NAMALWA (cell line): ENCODE measurements at places on chromosomes 5 and 9.

DNA sequence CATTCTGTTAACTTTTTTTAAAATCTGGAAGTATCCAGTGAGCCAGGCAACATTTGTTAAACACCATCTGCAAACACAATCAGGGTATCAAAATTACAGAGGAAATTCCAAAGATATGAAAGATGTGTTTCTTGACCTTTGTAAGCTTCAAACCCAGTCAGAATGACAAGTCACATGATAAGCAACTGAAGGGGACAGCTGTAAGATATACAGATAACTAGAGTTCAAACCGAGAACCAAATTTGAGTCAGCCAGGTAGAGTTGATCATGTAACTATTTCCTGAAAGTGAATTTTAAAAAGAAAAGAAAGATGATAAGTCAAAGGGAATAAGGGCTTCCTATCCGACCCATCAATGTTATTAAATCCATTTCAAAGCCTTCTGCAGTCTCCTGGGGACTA, 196.2 kb downstream of the DEPDC1B start:
- no peak for DNase-seq

DNA sequence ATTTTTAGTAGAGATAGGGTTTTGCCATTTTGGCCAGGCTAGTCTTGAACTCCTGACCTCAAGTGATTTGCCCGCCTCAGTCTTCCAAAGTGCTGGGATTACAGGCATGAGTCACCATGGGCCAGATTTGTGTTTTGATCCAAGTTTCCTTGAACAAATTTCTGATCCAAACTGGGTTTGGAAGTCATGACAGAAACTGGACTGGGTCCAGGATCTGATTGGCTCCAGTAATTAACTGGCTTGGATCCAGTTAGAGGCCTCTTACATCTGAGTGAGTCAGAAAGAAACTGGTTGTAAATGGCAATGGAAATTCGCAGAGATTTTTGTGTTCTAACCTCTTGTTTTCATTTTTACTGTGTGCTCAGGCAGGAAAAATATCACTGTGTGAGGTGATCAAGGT, 141.6 kb downstream of the SLC25A46 start:
- DNase-seq, result no peak

GRCh38 chr5:173108914-173109313, 35.4 kb upstream of the BNIP1 start:
- no peak for DNase-seq

- no peak for DNase-seq
Observed at GRCh38 chr9:84153885-84154284, 173.3 kb downstream of the RMI1 start.

DNA sequence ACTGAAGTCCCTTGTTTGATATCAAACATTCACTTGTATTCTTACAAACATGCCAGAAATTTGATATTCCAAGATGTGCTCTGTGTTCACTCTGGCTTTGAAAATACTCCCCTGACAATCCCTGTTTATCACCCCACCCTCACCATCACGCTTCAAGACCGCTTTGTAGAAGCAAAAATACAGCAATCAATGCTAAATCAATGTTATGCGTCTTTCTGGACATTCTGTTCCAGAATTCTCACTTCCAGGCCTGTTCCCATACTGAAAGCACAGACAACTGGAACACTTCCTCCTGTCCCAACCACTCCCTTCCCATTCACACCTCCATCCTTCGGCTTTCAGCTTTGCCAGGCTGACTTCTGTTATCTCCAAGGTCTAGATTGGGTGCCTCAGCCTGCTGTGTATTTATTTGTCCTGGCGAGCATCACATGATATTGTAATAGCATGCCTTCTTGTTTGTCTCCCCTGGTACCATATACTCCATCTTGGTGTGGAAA, 72.8 kb downstream of the SNCAIP start:
- no peak for DNase-seq

- DNase-seq, result no peak
Observed at GRCh38 chr9:125982798-125983406, 235.7 kb downstream of the PBX3 start.

DNA sequence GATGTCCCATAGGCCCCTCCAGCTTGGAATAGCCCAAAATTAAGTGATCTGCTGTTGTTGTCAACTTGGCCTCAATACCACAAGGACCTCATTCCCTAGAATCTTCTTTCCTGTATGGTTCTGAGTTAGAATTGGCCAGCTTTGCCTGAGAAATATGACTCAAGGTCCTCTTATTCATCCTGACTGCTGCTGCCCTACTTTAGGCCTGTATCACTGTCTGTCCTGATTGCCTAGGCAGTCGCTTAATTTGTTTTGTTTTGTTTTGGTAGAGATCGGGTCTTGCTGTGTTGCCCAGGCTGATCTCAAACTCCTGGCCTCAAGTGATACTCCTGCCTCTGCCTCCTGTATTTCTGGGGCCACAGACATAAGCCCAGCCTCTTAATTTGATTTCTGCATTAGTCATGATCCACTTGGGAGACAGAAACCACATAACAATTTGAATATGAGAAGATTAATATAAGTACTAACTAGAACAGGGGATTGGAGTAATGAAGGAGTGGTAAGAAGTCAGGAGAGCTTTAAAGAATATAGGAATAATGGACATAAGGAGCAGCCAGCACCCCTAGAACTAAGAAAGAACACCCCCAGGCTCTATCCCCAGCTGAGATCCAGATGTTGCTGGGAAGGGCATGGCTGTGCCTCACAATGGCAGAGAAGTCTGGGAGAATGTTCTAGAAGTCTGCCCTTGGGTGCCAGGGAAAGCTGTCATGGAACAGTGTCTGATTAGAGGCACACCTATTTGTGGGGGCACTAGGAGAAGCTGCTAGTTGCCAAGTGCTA, 4.6 kb downstream of the TEX53 start:
- no peak for DNase-seq

GRCh38 chr9:79357616-79358015, 214.1 kb upstream of the TLE4 start:
- DNase-seq, result no peak

DNA sequence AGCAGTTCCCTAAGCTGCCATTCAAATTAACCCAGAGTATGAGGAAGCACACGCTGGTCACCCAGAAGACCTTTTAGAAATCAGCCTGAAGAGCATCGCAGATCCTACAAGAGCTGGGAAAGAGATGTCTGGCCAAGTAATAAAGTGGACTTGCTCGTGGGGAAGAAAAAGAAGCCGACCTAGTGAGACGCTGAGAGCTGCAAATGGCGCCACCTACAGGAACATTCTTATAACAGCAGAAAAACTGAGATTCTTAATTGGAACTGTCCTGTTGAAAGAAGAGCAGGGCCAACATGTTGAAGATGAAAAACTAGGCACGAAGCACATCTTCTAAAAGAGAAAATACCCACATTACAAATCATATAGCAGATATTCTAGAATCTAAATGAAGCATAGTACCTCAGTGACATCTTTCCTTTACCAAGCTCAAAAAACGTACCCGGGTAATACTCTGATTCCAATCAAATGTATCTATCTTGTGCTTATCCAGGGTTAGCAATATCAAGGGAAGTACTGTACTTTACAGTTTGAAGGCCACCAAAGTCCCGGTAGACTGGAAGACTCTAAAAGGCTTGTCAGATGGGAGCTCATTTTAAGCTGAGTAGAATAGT, 3.9 kb upstream of the GNAQ start:
- peak; percentile 70 for DNase-seq

DNA sequence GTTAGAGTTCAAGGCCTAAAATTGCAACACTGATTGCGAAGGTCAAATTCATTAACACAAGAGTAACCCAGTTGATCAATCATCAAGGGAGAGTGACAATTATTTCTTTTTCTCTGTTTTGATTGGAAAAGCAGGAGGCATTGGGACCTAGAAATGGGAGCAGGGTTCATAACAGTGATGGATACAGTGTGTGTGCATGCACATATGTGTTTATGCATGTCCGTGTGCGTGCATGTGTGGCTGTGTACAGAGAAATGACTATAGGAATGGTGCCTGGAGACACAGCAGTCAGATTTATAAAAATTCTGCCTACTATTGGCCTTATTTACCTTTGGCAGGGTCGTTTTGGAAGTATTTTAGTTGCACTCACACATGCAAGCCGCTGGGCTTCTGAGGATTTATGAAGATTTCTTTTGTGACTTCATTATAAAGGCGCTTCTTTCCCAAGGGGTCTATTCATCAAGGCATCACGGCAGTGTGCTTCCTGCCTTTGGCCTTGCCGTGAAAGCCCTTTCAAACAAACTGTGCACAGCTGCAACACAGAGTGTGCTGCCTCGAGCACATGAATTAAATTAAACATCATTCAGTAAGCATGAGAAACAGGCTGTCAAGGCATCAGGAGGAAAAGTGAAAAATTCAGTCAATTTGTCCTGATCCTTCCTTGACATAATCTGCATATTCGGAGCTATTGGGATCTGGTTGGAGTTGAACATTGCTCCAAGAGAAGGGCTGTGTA, 122.8 kb upstream of the PUM3 start:
- no peak for DNase-seq

- no peak for DNase-seq
Observed at GRCh38 chr9:35488021-35488420, 1.9 kb upstream of the RUSC2 start.

DNA sequence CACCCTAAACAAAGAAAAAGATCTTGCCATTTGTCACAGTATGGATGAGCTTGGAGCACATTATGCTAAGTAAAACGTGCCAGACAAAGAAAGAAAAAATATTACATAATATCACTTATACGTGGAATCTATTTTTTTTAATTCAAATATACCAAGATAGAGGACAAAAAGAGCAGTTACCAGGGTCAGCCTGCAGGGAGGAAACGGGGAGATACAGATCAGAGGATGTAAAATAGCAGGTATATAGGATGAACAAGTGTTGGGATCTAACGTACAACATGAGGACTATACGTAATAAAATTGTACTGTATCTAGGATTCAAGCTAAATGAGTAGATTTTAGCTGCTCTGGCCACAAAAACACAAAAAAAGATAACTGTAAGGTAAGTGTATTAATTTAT, 247.5 kb downstream of the TMEM161B start:
- peak; percentile 15 for DNase-seq

GRCh38 chr9:130017076-130017475, 25.9 kb downstream of the FNBP1 start:
- DNase-seq, result no peak

- no peak for DNase-seq
Observed at GRCh38 chr5:171709930-171710329, 75.7 kb upstream of the SMIM23 start.

DNA sequence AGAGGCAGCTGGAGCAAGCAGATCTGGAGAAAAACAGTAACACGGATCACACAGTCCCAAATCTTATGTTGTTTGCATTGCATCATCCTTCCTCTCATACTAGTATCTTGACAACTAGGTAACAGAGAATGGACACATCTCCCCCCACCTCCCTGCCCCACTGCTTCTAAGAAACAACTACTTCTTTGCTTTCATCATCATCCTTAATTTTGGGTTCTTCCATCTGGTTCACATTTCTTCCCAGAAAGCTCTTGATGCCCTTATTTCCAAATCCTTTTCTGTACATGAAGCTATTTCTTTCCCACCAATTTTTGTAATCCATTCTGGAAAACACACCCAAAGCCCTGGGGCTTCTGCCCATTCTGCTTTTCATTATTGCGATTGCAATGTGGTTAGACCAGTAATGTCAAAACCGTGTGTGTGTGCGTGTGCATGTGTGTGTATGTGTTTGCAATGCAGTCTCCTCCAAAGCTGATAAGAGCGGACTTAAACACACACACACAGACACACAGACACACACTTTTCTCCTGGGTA, 254.7 kb upstream of the SLC30A5 start:
- no peak for DNase-seq
